ENCODE measurements at places on chromosomes 7 and 10. TPM values are rescaled to one million over a fixed set of nuclear protein-coding genes. Genes with fewer than 3 reads are reported as not detected.

DNA sequence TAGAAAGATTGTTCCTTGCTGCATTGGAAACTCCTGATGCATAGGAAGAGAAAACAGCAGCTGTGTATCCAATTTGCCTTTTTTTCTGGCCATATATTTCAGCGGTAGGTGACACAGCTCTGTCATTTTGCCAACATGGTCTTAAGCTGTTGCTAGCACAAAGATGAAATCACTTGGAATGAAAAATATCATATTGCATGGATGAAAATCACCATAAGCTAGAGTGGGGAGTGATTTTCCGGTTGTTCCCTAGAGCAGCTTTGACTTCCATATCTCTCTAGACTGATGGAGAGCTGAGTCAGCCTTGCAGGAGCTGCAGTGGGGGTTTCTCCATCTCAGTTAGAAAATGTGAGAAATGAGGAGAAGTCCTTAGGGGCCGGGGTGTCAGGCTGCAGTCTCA lies 38.3 kb upstream of the BTBD16 start:
- H3K27me3 ChIP-seq = no peaks in the 10 kb centered on the region
- H3K4me1 ChIP-seq = no peaks in the 10 kb centered on the region
- H3K4me3 ChIP-seq = no peak overlapping the region
- H3K36me3 ChIP-seq = no peaks in the 10 kb centered on the region
- H3K27ac ChIP-seq = no peak overlapping the region

- no peak for DNase-seq
- H3K27me3 ChIP-seq = no peaks in the 10 kb centered on the region
- H3K36me3 ChIP-seq = no peaks in the 10 kb centered on the region
- no peaks in the 10 kb centered on the region for H3K4me1 ChIP-seq
- H3K4me3 ChIP-seq = no peak overlapping the region
Observed at GRCh38 chr7:67857698-67858097, 861.1 kb downstream of the TYW1 start.

The PODXL gene
- total RNA-seq = 0.76 TPM

The RHOBTB1 gene
- total RNA-seq = 0.30 TPM

The PARG gene
- total RNA-seq = 34.8 TPM

DNA sequence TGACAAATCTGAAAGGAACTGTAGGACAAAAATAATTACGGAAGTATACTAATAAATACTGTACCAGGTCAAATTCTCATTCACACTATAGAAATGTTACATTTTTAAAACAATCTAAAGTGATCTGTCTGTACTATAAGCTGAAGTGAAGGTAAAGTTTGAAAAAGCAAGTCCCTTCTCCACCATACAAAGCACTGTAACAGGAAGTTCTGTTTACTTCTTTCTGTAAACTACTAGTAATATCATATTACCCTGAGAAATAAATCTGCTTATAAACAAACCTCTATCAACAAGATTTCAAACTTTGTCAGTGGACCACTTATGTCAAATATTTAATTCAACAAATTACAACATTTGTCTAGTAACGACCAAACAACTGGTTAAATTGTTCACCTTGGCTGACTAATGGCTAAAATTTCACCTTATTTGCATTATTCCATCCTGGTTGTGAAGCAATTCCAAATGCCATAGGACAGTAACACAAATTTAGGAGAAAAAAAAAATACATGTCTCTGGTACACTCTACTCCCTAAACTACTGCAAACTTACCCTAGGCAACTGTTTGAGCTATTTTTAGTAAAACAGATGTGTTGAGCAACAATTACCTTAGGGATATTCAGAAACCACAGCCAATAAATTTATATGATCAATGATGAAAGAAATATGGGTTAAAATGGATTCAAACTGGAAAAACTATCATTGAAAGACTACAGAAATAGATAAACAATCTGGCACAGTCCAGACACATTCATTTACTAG lies 126.0 kb downstream of the NRBF2 start:
- peaks cover 61% of the 10 kb centered on the region for H3K36me3 ChIP-seq
- no peak overlapping the region for H3K4me3 ChIP-seq
- H3K4me1 ChIP-seq = peaks cover 64% of the 10 kb centered on the region

DNA sequence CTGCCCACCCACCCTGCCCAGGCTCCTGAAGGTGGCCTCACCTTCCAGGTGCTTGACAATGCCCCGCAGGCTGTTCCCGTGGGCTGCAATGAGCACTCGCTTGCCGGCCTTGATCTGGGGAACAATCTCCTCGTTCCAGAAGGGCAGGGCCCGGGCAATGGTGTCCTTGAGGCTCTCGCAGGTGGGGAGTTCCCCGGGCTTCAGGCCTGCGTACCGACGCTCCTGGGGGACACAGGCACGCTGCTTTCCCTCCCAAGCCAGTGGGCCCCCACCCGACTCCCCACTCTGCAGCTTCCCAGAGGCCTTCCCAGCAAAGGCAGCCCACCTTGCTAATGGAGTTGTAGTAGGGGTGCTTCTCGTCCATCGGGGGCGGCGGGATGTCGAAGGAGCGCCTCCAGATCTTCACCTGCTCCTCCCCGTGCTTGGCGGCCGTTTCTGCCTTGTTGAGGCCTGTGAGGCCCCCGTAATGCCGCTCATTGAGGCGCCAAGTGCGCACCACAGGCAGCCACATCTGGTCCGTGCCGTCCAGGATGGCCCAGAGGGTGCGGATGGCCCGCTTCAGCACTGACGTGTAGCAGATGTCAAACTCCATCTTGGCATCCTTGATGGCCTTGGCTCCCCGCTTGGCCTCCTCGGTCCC lies 456 bp downstream of the PGAM2 start:
- DNase-seq = no peak
- H3K36me3 ChIP-seq = peaks cover 14% of the 10 kb centered on the region
- H3K27ac ChIP-seq = no peak overlapping the region

- DNase-seq = no peak
- H3K4me1 ChIP-seq = no peaks in the 10 kb centered on the region
- H3K36me3 ChIP-seq = no peaks in the 10 kb centered on the region
- H3K27ac ChIP-seq = no peak overlapping the region
Observed at GRCh38 chr10:131358741-131359442, 47.4 kb upstream of the TCERG1L start.

The SPAM1 gene
- total RNA-seq = not detected

- H3K4me1 ChIP-seq = no peaks in the 10 kb centered on the region
- no peak overlapping the region for H3K27ac ChIP-seq
- no peak for DNase-seq
Observed at GRCh38 chr7:136324073-136324704, 347.0 kb upstream of the MTPN start.

The IDI2 gene
- total RNA-seq = not detected

DNA sequence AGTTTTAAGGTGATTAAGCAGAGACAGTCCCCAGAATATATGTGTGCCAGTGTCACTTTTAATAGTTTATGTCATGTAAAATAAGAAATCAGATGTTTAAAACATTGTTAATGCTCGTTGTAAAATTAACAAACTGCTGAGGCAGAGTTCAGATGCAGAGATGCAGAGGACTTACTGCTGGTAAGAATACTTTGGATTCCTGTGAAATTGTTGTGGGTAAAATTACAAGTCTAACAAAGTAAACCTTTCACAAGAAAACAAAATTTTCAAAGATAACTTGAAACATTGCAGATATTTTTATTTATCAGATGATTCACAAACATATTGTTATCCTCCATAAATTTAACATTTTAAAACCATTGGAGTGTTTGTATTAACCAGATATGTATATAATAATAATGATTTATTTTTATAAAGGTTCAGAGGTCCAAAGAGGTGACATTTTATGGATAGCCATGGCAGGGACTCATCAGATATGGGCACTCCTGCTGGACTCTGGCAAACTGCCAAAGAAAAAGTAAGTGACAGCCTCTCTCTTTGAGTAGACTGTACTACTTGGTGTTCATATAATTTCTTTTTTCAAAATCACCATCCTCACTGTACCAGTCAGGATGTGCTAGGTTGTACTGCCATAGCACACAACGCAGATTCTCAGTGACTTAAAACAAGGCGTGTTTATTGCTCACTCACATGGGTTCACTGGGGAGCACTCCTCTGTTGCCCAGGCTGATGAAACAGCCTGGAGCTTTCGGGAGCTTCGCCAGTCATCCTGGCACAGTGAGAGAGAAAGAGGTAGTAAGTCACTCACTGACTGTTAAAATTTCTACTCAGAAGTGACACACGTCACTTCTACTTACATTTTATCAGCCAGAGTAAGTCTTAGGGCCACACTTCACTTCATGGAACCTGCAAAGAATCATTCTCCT lies 43.5 kb downstream of the NHLRC2 start:
- no peak overlapping the region for H3K4me3 ChIP-seq
- H3K27me3 ChIP-seq = no peaks in the 10 kb centered on the region
- H3K27ac ChIP-seq = no peak overlapping the region
- H3K36me3 ChIP-seq = peaks cover 37% of the 10 kb centered on the region
- H3K4me1 ChIP-seq = peaks cover 5% of the 10 kb centered on the region

The KIAA1549 gene
- 1.3 TPM for total RNA-seq

GRCh38 chr10:30216821-30217220 lies 132.3 kb downstream of the MTPAP start:
- peaks cover 23% of the 10 kb centered on the region for H3K27me3 ChIP-seq
- DNase-seq = no peak
- H3K36me3 ChIP-seq = no peaks in the 10 kb centered on the region
- H3K4me1 ChIP-seq = peaks cover 19% of the 10 kb centered on the region
- H3K27ac ChIP-seq = no peak overlapping the region

DNA sequence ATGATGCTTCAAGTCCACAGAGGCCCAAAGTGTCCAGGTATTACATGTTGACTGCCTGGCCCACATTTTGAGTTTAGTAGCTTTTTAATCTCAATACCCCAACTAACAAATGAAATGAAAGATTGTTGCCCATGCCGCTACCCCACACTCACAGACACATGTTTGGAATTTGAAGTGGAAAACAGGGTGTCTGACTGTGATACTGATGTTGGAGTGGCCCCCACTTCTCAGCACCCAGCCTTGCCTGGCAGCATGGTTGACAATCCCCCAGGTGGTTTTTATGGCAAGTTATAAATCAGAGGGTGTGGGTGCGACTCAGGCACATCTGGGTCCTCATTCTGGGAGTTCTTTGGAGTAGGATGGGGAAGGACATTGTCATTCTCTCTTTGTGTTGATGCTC lies 314.7 kb upstream of the ZNF32 start:
- peaks cover 3% of the 10 kb centered on the region for H3K4me1 ChIP-seq
- H3K36me3 ChIP-seq = no peaks in the 10 kb centered on the region
- DNase-seq = no peak
- H3K4me3 ChIP-seq = no peak overlapping the region

DNA sequence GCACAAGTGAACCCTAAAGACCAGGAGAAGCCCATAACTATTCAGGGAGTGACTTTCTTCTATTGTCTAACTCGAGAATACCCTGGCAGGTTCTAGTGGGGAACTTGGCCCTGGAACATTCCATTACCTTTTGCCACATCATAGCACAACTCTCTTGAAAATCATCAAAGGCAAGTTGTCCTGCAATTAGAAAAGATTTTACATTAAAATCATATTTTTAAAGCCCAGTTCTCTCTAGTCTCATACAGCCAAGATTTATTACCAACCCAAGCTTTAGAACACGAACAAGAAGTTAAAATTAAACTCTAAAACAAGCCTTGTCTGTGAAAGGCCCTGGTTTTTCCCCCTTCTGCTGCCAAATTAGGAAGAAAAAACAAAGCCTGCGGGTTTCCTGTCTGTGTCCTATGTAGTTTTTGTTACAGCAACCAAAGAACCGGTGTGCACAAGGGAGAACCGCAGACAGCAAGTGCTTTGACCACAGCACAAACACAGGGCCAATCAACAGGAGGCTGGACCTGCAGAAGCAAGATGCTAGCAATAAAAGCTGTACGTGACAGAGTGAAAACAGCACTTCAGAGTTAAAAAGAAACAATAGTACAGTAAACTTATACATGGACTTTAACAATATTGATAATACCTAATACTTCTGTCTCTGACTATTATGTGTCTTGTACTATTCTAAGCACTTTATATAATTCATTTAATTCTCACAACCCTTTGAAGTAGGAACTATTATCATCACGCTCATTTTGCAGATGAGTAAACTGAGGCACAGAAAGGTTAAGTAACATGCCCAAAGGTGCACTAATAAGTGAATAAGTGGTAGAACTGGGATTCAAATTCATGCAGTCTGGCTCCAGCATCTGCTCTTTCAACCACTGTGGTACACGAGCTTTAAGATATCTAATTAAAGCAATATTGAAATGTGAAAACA lies 65.8 kb downstream of the STK17A start:
- H3K27me3 ChIP-seq = no peaks in the 10 kb centered on the region
- H3K4me1 ChIP-seq = peaks cover 83% of the 10 kb centered on the region
- peak overlapping the region; percentile 66 for H3K4me3 ChIP-seq
- H3K27ac ChIP-seq = peak overlapping the region; percentile 98

- no peak overlapping the region for H3K4me3 ChIP-seq
- no peak overlapping the region for H3K27ac ChIP-seq
- H3K36me3 ChIP-seq = no peaks in the 10 kb centered on the region
- H3K27me3 ChIP-seq = no peaks in the 10 kb centered on the region
- DNase-seq = no peak
Observed at GRCh38 chr10:78359640-78360091, 326.0 kb downstream of the RPS24 start.

DNA sequence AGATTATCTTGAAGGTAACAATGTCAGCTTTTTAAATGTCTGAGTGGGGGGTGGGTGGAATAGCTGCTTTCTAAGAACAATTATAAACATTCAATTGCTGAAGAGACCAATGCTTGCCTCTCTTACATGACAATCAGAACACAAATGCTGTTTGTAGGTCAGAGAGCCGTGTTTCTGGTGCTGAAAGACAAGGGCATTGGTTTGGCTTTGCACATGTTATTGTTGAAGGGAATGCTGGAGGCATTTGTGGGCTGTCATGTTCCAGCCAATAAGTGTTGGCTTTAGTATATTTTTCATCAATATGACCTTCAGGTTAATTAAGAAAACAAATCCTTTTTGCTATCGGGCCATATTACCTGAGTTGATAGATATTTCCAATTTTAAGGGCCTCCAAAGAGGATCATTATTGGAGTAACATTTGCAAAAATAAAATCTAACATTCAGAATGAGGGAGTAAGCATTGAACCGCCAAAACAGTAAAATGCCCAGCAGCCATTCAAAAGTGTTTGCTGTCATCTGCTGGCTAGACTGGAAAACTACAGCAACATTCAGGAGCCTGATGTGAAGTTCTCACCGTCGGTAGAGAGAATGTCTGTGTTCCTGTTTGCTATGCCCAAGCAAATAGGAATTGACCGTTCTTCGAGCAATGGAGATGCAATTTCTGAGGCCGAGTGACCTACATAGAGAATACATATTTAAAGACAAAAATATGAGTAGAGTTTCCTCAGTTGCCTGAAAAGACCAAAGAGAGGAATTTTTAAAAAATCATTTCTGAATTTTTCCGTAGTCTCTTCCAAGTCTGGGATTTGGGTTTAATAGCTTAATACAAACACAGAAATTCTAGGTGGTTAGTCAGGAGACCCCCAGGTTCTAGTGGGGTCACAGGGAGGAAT lies 118.9 kb downstream of the APBB1IP start:
- peaks cover 42% of the 10 kb centered on the region for H3K36me3 ChIP-seq
- no peak overlapping the region for H3K27ac ChIP-seq
- no peaks in the 10 kb centered on the region for H3K27me3 ChIP-seq
- H3K4me1 ChIP-seq = no peaks in the 10 kb centered on the region
- peak; percentile 22 for DNase-seq

The CUZD1 gene
- 2.5 TPM for total RNA-seq

The CARD11 gene
- 74.1 TPM for total RNA-seq
